ENCODE measurements at places on chromosomes 7 and 10. TPM values are rescaled to one million over a fixed set of nuclear protein-coding genes. Genes with fewer than 3 reads are reported as not detected.

DNA sequence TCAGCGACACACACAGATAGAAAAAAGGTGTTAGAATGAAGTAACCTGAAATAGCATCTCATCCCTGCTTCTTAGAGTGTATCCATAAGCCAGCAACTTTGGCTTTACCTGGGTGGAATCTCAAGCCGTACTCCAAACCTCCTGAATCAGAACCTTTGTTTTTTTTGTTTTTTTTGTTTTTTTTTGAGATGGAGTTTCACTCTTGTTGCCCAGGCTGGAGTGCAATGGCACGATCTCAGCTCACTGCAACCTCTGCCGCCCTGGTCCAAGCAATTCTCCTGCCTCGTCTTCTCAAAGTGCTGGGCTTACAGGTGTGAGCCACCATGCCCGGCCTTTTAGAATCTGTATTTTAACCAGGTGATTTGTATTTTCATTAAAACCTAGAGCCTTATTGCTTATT is 9.0 kb downstream of the NRBF2 start:
- H3K36me3 ChIP-seq = peaks cover 6% of the 10 kb centered on the region
- no peak overlapping the region for H3K27ac ChIP-seq
- H3K4me1 ChIP-seq = peaks cover 14% of the 10 kb centered on the region
- H3K4me3 ChIP-seq = no peak overlapping the region
- no peak for DNase-seq

NKX1-2 gene
- not detected for total RNA-seq

- no peaks in the 10 kb centered on the region for H3K27me3 ChIP-seq
- H3K27ac ChIP-seq = no peak overlapping the region
- H3K4me3 ChIP-seq = no peak overlapping the region
- no peak for DNase-seq
- no peaks in the 10 kb centered on the region for H3K36me3 ChIP-seq
Measured at GRCh38 chr7:43721193-43721806, 8.0 kb downstream of the COA1 start.

BRAF gene
- 18.8 TPM for total RNA-seq

- H3K4me3 ChIP-seq = no peak overlapping the region
- no peak for DNase-seq
- H3K4me1 ChIP-seq = peaks cover 3% of the 10 kb centered on the region
- no peaks in the 10 kb centered on the region for H3K36me3 ChIP-seq
- no peak overlapping the region for H3K27ac ChIP-seq
Measured at GRCh38 chr10:46245381-46245900, 41.4 kb upstream of the ANTXRL start.

CYP3A7 gene
- not detected for total RNA-seq

- no peak for DNase-seq
- H3K4me3 ChIP-seq = no peak overlapping the region
- H3K36me3 ChIP-seq = no peaks in the 10 kb centered on the region
- H3K27ac ChIP-seq = no peak overlapping the region
Measured at GRCh38 chr7:20033621-20034400, 183.4 kb downstream of the MACC1 start.

GRCh38 chr7:50142425-50143017 is 49.5 kb upstream of the ZPBP start:
- no peaks in the 10 kb centered on the region for H3K4me1 ChIP-seq
- H3K27me3 ChIP-seq = no peaks in the 10 kb centered on the region
- H3K36me3 ChIP-seq = no peaks in the 10 kb centered on the region
- DNase-seq = no peak
- no peak overlapping the region for H3K4me3 ChIP-seq

GRCh38 chr7:69364813-69365643 is 233.2 kb upstream of the AUTS2 start:
- no peaks in the 10 kb centered on the region for H3K4me1 ChIP-seq
- no peak overlapping the region for H3K4me3 ChIP-seq
- DNase-seq = no peak
- H3K27me3 ChIP-seq = no peaks in the 10 kb centered on the region
- H3K36me3 ChIP-seq = no peaks in the 10 kb centered on the region

GJD4 gene
- total RNA-seq = not detected

All from heart left ventricle (tissue), 16 donors.